ENCODE measurements at places on chromosomes 13 and 19. TPM values are rescaled to one million over a fixed set of nuclear protein-coding genes. Genes with fewer than 3 reads are reported as not detected.

The ZNF490 gene
- 12.2 TPM for total RNA-seq

The F2RL3 gene
- not detected for total RNA-seq

The TEX26 gene
- total RNA-seq, result not detected

The CEACAM1 gene
- not detected for total RNA-seq

The GTPBP3 gene
- 57.8 TPM for total RNA-seq

The GIPC3 gene
- total RNA-seq, result 0.19 TPM

The SACS gene
- total RNA-seq, result 75.4 TPM

The KRTDAP gene
- not detected for total RNA-seq

All from neural crest cell (in vitro differentiated cells).